Pancreas (tissue), 10 donors: ENCODE measurements at places on chromosomes 16 and 17. TPM values are rescaled to one million over a fixed set of nuclear protein-coding genes. Genes with fewer than 3 reads are reported as not detected.

GRCh38 chr16:11169641-11170040 lies 86.4 kb downstream of the SOCS1 start:
- DNase-seq: no peak

DNA sequence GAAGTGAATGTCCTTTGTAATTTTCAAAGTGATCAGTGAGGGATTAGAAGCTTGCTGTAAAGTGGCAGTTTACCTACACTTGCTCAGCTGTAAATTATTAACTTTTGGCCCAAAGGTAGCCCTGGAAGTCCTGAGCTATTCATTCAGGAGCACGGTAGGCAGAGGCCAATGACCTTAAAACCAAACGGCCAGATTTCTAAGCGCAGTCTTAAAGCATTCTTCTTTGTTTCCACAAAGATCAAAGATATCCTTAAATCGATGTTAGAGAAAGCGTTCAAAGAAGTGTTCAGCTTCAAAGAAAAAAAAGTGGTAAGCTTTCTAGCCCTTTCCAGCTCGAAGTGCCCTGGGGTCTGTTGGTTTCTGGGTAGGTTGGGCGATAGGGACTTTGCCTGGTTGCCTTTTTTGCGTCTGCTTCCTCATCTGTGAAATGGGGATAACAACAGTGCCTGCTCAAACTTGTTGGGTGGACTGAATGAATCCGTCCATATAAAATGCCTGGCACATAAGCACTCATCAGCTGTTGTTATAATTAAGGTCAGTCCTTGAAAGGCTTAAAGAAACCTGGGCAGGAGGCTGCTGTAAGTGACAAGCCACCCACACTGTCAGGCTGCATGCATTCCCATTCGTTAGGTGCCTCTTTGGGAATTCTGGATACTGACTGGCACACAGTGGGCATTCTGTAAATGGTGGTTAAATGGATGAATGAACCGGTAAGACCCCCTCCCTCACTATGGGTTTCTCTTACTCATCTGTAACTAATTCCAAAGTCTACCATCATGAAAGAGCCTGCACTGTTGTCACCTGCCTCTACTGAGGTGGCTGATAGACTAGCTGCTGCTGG lies 113.2 kb downstream of the PRKCA start:
- DNase-seq: no peak

DNA sequence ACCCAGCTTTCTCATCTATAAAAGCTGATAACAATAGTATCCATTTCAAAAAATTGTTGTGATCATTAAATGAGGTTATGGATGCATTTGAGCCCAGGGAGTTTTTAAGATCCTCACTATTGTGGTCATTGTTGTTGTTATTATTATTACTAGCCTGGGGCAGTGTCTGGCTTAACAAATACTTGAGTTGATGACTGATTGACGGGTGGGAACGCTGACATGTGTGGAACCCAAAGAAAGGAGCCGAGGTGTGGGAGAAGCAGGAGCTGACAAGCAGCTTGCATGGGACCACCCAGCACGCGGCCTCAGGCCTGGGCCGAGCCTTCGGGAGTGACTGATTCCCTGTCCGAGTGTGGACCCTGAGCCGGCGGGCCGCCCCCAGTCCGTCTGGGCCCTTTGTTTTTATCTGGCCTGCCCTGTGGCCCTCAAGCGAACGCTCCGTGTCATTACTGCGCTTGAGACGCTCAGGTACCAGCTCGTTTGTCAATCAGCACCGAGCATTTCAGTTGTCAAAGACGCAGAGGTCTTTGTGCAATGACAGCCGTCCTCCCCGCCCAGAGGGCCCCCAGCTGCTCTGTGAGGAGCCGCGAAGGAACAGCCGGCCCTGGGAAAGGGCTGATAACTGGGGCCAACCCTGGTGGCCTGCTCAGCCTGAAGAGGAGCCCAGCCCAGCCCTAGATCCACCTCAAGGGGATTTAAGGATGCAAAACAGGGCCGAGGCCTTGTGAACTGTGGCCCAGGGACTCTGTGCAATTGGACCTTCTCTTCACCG lies 132.9 kb upstream of the FOXF1 start:
- DNase-seq: no peak

ZSCAN10 gene
- not detected for polyA plus RNA-seq

- DNase-seq: no peak
These were observed 100.1 kb downstream of the IRF8 start for GRCh38 chr16:85998868-85999729.

DNA sequence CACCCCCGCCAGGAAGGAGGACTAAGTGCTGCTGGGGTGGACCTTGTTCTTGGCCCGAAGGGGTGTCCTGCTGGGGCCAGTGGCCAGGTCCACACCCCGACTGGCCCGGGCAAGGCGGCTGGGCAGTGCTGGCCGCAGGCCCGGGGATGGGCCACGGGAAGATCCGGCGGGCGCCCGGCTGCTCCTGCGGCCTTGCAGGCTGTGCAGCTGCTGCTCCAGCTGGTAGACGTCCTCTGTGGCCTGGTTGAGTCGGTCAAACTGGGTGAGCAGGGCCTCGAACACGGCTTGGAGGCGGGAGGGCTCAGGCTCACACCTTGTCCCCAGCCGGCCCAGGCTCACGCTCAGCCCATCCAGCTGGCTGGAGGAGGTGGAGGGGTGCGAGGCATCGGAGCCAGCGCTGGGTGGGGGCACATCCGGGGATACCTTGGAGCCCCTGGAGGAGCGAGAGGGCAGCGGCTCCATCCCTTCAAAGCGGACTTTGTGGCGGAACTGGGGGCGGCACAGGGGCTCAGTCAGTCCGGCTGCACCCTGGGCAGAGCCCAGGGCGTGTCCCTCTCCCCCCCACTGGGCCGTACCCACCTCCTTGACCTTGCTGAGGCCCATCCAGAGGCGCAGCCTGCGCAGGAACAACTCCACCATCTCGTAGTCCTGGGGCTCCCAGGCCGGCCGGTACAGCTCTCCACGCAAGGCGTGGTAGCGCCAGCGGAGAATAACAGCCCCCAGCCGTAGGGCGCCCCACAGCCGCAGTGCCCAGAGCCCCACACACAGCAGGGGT lies 42.1 kb downstream of the TSC2 start:
- no peak for DNase-seq

GRCh38 chr17:70031341-70031740 lies 43.7 kb upstream of the KCNJ16 start:
- DNase-seq: no peak

GRCh38 chr17:28306954-28307401 lies 12.0 kb upstream of the TMEM97 start:
- DNase-seq: no peak

- DNase-seq: no peak
These were observed 11.1 kb upstream of the ATP2C2 start for GRCh38 chr16:84357191-84357651.

KRTAP4-4 gene
- not detected for polyA plus RNA-seq

STH gene
- polyA plus RNA-seq: not detected

GRCh38 chr17:19330271-19330670 lies 32.3 kb downstream of the B9D1 start:
- DNase-seq: no peak

CHST4 gene
- 7.8 TPM for polyA plus RNA-seq

GRCh38 chr16:57260294-57260929 lies 15.4 kb downstream of the ARL2BP start:
- DNase-seq: no peak

- no peak for DNase-seq
These were observed 196.9 kb upstream of the CDH11 start for GRCh38 chr16:65318590-65319257.

DNA sequence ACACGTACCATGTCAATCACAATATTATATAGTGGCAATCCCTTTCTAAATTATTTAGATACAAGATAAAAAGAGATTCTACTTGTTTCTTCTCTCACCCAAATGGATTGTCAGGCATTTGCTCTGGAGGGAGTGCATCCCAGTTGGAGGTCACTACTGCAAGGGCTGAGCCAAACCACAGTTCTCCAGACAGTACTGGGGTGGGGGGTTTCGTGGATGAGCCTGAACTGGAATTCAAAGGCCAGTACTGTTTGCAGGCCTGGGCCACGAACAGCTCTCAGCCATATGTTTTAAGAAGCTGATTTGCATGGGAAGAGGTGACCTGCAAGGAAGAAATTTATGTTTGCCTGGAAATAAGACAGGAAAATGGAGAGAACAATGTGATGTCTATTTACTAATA lies 314.9 kb downstream of the PMP22 start:
- no peak for DNase-seq

GRCh38 chr16:50960517-50961202 lies 190.4 kb downstream of the SALL1 start:
- DNase-seq: no peak

- no peak for DNase-seq
These were observed 2.7 kb downstream of the SOCS1 start for GRCh38 chr16:11253009-11253994.

SPATA33 gene
- polyA plus RNA-seq: 8.3 TPM

- DNase-seq: no peak
These were observed 34.1 kb upstream of the ABCA6 start for GRCh38 chr17:69175625-69176456.

PKMYT1 gene
- 4.8 TPM for polyA plus RNA-seq

GRCh38 chr16:87048038-87048729 lies 269.0 kb downstream of the C16orf95 start:
- no peak for DNase-seq

- DNase-seq: no peak
These were observed 18.4 kb downstream of the TSC2 start for GRCh38 chr16:2066139-2066538.

DNA sequence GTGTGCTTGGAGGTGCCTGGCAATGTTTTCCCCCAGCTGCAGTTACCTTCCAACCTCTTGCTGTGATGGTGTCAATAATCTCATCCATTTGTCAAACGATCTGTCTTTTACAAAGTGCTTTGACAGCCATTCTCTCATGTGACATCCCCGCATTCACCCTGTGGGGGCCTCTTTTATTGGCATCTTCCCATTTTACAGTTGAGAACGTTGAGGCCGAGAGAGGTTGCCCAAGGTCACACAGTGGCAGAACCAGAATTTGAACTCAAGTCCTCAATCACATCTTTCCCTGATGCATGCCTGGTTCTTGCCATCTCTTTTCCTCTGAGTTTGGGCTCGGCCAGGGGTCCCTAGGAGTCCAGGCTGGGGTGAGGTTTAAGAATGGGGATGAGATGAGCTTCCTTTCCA lies 1.5 kb downstream of the TAOK2 start:
- DNase-seq: no peak

- DNase-seq: no peak
These were observed 85.2 kb upstream of the FAM20A start for GRCh38 chr17:68686108-68686988.

GRCh38 chr17:50087246-50087911 lies 7.8 kb upstream of the PDK2 start:
- no peak for DNase-seq

EME2 gene
- polyA plus RNA-seq: 18.4 TPM

KRTAP9-4 gene
- polyA plus RNA-seq: not detected

- no peak for DNase-seq
These were observed 72.5 kb upstream of the ALOX12 start for GRCh38 chr17:6923385-6923784.

- no peak for DNase-seq
These were observed 21.0 kb downstream of the ACE start for GRCh38 chr17:63497708-63498483.

CRHR1 gene
- polyA plus RNA-seq: not detected

- no peak for DNase-seq
These were observed 50.3 kb downstream of the PITPNC1 start for GRCh38 chr17:67427424-67427823.

DNA sequence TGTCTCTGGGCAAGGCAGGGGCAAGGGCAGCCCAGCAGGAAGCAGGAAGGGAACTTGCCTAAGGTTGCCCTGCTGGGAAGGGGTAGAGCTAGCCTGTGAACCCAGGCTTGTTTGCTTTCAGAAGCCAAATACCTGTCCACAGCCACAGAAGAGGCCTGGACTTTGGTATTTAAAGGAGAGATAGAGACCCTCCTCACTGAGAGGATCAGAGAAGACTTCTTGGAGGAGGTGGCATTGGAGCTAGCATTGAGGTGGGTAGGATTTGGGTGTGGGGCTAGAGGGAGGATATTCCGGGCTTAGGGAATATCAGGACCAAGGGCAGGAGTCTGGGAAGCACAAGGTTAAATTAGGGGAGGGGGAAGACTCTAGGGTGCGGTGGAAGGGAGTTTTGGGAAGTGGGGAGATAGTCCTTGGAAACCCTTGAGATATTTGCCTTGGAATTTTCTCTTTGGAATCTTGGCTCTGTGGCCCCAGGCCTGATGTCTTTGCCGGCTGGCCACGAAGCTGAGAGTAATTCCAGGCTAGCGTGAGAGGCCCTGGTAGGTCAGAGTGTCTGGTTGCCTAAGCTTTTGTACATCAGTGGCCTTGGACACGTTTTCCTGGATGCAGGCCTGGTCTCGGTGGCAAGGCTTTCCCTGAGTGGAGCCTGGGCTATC lies 13.1 kb upstream of the ETV4 start:
- DNase-seq: no peak
